Effector memory CD8-positive, alpha-beta T cell (primary cell): ENCODE measurements at places on chromosomes 2 and 18.

- peak; percentile 31 for DNase-seq
- H3K4me1 ChIP-seq: peaks cover 3% of the 10 kb centered on the region
- peaks cover 5% of the 10 kb centered on the region for H3K27me3 ChIP-seq
- no peaks in the 10 kb centered on the region for H3K36me3 ChIP-seq
Measured at GRCh38 chr2:207692206-207693065, 19.0 kb upstream of the CCNYL1 start.

GRCh38 chr2:176193048-176193447, 4.6 kb downstream of the HOXD1 start:
- no peak overlapping the region for H3K27ac ChIP-seq
- no peak overlapping the region for H3K4me3 ChIP-seq
- peaks cover 8% of the 10 kb centered on the region for H3K4me1 ChIP-seq
- no peak for DNase-seq

GRCh38 chr2:145066856-145067548, 547.1 kb upstream of the ZEB2 start:
- no peak overlapping the region for H3K27ac ChIP-seq
- H3K36me3 ChIP-seq: no peaks in the 10 kb centered on the region

DNA sequence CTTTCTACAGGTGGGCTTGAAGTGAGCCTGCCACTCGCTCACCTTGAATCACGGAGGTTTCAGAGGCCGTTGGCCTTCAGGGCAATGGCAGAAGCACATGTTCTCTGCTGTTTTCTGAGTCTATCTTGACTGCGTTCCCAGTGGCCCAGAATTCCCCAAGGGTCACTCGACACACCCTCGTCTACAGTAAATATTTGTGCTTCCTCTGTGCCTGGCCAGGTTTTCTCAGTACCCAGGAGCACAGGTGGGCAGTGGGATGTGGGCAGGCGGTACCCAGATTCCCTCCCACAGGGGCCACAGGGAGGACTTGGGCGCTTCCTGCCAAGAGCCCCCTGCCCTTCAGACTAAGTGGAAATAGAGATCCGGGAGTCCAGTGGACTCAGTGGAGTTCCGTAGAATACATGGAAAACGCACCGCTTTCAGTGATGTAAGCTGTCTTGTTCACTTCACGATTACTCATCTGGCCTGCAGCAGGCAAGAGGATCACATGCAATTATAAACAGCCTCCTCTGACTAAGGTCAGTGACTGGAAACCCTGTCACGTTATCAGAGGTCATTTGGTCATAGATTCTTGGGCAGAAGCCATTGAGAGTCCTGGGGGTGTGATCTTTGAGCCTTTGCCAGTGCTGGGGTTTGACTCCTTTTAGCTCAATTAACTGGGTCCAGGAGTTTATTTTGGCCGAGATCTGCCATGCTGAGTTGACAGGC, 179.8 kb downstream of the NEDD4L start:
- DNase-seq: no peak
- H3K27me3 ChIP-seq: peaks cover 44% of the 10 kb centered on the region
- H3K36me3 ChIP-seq: no peaks in the 10 kb centered on the region
- H3K4me1 ChIP-seq: no peaks in the 10 kb centered on the region
- H3K4me3 ChIP-seq: no peak overlapping the region
- peak overlapping the region; percentile 60 for H3K27ac ChIP-seq

DNA sequence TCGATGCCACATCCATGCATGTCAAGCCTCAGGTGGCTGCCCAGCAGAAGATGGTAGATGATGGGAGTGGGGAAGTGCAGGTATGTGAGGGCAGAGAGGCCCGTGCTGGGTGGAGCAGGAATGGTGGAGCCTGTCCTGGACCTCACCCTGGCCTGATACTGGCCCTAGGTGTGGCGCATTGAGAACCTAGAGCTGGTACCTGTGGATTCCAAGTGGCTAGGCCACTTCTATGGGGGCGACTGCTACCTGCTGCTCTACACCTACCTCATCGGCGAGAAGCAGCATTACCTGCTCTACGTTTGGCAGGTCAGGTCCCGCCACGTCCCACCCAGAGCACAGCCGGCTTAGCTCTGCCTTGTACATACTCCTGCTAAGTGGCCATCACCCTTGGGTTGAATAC, 13.0 kb downstream of the VIL1 start:
- no peak overlapping the region for H3K4me3 ChIP-seq
- H3K27me3 ChIP-seq: peaks cover 7% of the 10 kb centered on the region
- H3K36me3 ChIP-seq: peaks cover 3% of the 10 kb centered on the region
- H3K27ac ChIP-seq: no peak overlapping the region

DNA sequence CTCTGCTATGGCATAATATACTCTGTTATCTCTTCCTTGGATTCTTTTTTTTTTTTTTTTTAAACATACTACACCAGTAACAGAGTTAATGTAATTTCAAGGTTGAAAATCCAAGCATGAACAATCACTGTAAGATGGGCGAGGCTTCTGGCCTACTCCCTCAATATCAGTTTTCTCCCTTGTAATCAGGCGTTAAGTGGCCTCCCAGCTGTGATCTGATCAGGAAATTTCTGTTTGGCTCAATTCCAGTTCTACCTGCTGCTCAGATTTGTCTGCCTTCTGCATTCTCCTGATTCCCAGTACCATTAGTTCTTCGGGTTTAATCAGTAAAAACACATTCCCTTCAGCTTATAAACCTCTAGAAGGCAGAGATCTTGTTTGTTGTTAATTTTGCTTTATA, 18.6 kb downstream of the PRKD3 start:
- H3K27ac ChIP-seq: peak overlapping the region; percentile 41
- H3K27me3 ChIP-seq: no peaks in the 10 kb centered on the region
- peaks cover 3% of the 10 kb centered on the region for H3K36me3 ChIP-seq
- H3K4me3 ChIP-seq: no peak overlapping the region
- H3K4me1 ChIP-seq: peaks cover 15% of the 10 kb centered on the region

- no peak for DNase-seq
- peaks cover 17% of the 10 kb centered on the region for H3K27me3 ChIP-seq
- peaks cover 6% of the 10 kb centered on the region for H3K4me1 ChIP-seq
- H3K36me3 ChIP-seq: peaks cover 2% of the 10 kb centered on the region
- no peak overlapping the region for H3K4me3 ChIP-seq
Measured at GRCh38 chr2:95058466-95058988, 33.0 kb downstream of the MAL start.

DNA sequence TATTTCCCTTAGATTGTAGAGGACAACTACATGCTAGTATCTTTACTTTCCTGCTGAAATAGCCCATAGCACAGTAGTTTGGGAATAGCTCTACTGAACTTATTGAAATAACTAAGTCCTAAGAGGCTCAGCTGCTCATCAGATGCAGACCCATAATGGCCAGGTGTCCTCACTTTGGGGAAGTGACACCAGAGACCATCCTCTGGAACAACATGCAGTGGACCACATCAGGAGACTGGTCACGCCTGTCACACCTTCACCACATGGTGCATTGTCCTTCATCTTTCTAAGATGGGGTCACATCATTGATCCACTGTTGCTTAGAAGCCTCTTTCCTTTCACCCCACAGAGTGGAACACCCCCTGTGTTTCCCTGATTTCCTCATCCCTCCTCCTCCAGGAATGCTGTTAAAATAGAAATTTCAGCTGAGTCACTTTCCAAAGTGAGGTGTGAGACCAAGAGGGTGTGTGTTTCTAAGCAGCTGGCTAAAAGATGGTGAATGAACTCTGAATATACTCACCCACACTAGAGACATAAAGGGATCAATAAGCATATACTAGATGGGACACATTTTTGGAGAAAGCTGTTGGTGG, 215.2 kb upstream of the LRRTM1 start:
- H3K36me3 ChIP-seq: peaks cover 6% of the 10 kb centered on the region
- no peaks in the 10 kb centered on the region for H3K27me3 ChIP-seq
- H3K4me3 ChIP-seq: no peak overlapping the region
- DNase-seq: no peak
- H3K27ac ChIP-seq: no peak overlapping the region

DNA sequence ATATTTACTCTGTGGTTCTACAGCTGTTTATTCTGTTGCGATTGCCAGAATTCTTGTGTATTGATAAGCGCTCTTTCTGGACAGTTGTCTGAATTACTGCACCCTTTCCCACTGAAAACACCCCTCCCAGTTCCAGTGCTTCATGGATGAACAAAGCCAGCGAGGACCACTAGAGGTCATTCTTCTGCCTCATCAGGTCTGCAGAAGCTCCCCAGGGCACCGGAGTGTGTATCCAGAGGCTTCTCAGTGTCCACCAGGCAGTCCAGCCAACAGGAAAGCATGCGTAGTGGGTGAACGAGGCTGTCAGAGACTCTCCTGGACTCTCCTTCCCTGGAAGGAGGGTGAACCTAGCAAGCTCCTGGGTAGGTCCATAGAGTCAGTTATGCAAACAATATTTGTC, 40.6 kb upstream of the INHBB start:
- DNase-seq: no peak
- no peaks in the 10 kb centered on the region for H3K4me1 ChIP-seq
- no peaks in the 10 kb centered on the region for H3K36me3 ChIP-seq
- H3K27me3 ChIP-seq: no peaks in the 10 kb centered on the region

DNA sequence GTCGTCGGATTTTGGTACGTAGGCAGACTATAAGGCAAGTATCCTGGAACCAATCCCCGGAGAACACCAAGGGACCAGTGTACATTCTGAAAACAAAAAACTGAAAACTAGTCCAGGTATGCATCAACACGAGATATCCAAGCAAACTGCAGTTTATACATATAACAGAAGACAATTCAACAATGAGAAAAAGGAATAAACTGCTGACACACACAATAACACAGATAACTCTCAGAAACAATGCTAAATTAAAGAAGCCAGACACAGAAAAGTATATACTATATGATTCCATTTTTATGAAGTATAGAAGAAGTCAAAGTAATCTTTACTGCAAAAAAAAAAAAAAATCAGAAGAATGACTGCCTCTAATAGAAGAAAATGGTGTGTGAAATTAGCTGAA, 5.9 kb downstream of the ROCK2 start:
- H3K27me3 ChIP-seq: no peaks in the 10 kb centered on the region
- H3K36me3 ChIP-seq: peaks cover 2% of the 10 kb centered on the region
- H3K4me3 ChIP-seq: no peak overlapping the region
- no peak overlapping the region for H3K27ac ChIP-seq
- no peak for DNase-seq
- peaks cover 17% of the 10 kb centered on the region for H3K4me1 ChIP-seq

GRCh38 chr2:100814453-100814852, 5.5 kb upstream of the NPAS2 start:
- no peak overlapping the region for H3K4me3 ChIP-seq
- peaks cover 40% of the 10 kb centered on the region for H3K27me3 ChIP-seq

GRCh38 chr2:26772064-26773001, 8.2 kb downstream of the SLC35F6 start:
- peak overlapping the region; percentile 13 for H3K4me3 ChIP-seq
- peak overlapping the region; percentile 90 for H3K27ac ChIP-seq
- peaks cover 48% of the 10 kb centered on the region for H3K4me1 ChIP-seq

DNA sequence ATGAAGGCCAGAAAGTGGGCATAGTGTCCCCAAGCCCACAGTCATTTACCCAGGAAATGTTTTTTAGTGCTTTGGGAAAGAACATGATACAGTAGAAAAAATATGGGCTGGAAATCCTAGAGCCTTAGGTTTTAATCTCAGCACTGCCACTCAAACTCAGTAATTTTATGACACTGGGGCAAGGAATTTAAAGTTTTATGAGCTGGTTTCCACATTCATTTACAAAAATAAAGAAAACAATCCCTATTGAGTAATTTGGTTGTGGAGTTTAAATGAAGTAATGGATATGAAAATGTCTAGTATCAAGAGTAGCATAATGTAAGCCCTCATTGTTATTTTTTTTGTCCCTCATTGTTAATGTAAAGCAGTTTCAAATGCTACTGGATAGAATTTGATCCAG, 51.5 kb upstream of the FRZB start:
- no peaks in the 10 kb centered on the region for H3K4me1 ChIP-seq
- no peak overlapping the region for H3K27ac ChIP-seq
- DNase-seq: no peak
- no peaks in the 10 kb centered on the region for H3K36me3 ChIP-seq

DNA sequence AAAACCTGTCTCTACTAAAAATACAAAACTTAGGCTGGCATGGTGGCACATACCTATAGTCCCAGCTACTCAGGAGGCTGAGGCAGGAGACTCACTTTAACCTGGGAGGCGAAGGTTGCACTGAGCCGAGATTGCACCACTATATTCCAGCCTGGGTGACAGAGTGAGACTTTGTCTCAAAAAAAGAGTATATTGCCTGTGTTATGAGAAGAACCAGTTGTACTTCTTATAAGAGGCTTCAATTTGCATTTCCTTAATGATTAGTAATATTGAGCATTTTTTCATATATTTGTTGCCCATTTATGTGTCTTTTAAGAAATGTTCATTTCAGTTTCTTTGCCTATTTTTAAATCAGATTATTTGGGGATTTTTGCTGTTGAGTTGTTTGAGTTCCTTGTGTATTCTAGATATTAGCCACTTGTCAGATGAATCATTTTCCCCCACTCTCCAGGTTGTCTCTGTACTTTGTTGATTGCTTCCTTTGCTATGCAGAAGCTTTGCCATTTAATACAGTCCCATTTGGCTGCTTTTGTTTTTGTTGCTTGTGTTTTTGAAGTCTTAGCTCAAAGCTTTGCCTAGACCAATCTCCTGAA, 75.8 kb upstream of the LRPPRC start:
- H3K27ac ChIP-seq: no peak overlapping the region
- DNase-seq: no peak
- no peak overlapping the region for H3K4me3 ChIP-seq
- H3K27me3 ChIP-seq: peaks cover 17% of the 10 kb centered on the region

- H3K4me1 ChIP-seq: peaks cover 12% of the 10 kb centered on the region
- H3K27me3 ChIP-seq: no peaks in the 10 kb centered on the region
- no peak overlapping the region for H3K27ac ChIP-seq
Measured at GRCh38 chr2:37771600-37772088, 100.2 kb upstream of the CDC42EP3 start.

GRCh38 chr2:49278561-49278960, 124.2 kb upstream of the FSHR start:
- H3K4me3 ChIP-seq: no peak overlapping the region
- H3K4me1 ChIP-seq: no peaks in the 10 kb centered on the region
- no peak for DNase-seq
- no peaks in the 10 kb centered on the region for H3K27me3 ChIP-seq

GRCh38 chr2:80166483-80167171, 137.9 kb downstream of the LRRTM1 start:
- DNase-seq: no peak
- H3K27me3 ChIP-seq: no peaks in the 10 kb centered on the region
- H3K27ac ChIP-seq: no peak overlapping the region
- no peaks in the 10 kb centered on the region for H3K4me1 ChIP-seq
- H3K4me3 ChIP-seq: no peak overlapping the region

- H3K4me1 ChIP-seq: no peaks in the 10 kb centered on the region
- no peak overlapping the region for H3K27ac ChIP-seq
- no peak for DNase-seq
- H3K27me3 ChIP-seq: no peaks in the 10 kb centered on the region
Measured at GRCh38 chr2:221680548-221680947, 108.4 kb upstream of the EPHA4 start.

GRCh38 chr2:60657673-60658072, 98.4 kb upstream of the PAPOLG start:
- H3K27ac ChIP-seq: no peak overlapping the region
- no peak overlapping the region for H3K4me3 ChIP-seq
- H3K27me3 ChIP-seq: peaks cover 45% of the 10 kb centered on the region

GRCh38 chr2:151655663-151656398, 78.4 kb downstream of the NEB start:
- H3K27me3 ChIP-seq: peaks cover 8% of the 10 kb centered on the region
- no peak for DNase-seq
- no peaks in the 10 kb centered on the region for H3K36me3 ChIP-seq
- no peak overlapping the region for H3K27ac ChIP-seq
